ENCODE measurements at places on chromosomes 11 and 22.

- no peak for DNase-seq
Measured at GRCh38 chr11:116614306-116615210, 158.2 kb downstream of the BUD13 start.

- no peak for DNase-seq
Measured at GRCh38 chr11:114116800-114117199, 57.3 kb downstream of the ZBTB16 start.

DNA sequence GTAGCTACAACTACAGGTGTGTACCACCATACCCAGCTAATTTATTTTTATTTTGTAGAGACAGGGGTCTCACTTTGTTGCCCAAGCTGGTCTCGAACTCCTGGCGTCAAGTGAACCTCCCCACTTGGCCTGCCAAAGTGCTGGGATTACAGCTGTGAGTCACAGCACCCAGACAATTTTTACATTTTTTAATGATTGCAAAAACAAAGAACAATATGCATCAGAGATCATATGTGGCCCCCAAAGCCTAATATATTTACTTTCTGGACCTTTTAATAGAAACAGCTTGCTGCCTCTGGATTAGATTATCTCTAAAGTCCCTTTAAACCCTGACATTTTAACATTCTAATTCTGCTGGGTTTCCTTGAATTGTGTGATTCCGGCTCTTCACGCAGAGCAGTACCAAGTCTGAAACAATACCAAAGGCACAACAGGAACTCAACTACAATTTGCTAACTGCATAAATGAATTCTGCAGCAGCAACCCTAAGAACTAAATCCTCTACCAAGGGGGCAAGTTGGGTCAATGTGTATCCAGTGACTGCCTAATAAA lies 25.0 kb downstream of the RAB30 start:
- DNase-seq = no peak

GRCh38 chr22:17284888-17285287 lies 65.7 kb upstream of the ADA2 start:
- DNase-seq = no peak

DNA sequence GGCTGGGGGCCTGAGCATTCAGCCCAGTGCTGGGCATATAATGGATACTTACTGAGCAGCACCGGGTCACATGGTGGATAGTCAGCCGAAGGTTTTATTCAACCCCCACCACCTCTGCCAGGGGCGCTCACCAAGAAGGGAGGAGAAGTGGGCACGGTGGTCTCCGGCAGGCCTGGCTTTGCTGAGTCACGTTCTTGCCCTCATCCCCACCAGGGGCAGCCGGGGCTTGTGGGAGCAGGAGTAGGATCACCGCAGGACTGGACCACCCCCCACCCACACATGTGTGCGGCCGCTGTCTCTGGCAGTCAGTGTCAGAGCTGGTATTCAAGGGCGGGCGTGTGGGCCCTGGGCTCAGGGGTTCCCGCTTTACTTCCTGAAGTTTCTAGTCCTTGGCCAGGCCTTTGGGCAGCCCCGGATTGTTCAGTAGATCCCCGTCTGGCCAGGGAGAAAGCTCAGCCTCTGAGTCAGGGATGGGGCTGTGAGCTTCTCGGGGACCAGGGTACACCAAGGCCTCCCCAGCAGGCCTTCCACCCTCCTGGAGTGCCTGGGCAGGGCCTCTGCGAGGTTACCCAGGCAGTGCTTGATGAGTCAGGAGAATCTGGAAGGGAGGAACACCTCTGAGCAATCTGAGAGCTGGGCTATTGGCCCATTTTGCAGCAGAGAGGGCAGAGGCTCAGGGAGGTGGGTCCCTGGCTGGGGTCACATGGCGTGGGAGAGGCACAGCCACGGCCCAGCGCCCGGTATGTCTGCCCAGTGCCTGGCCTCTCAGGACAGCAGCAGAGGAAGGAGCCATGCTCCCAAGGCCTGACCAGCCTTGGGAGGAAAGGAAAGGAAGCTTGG lies 60.6 kb downstream of the RTL6 start:
- no peak for DNase-seq

DNA sequence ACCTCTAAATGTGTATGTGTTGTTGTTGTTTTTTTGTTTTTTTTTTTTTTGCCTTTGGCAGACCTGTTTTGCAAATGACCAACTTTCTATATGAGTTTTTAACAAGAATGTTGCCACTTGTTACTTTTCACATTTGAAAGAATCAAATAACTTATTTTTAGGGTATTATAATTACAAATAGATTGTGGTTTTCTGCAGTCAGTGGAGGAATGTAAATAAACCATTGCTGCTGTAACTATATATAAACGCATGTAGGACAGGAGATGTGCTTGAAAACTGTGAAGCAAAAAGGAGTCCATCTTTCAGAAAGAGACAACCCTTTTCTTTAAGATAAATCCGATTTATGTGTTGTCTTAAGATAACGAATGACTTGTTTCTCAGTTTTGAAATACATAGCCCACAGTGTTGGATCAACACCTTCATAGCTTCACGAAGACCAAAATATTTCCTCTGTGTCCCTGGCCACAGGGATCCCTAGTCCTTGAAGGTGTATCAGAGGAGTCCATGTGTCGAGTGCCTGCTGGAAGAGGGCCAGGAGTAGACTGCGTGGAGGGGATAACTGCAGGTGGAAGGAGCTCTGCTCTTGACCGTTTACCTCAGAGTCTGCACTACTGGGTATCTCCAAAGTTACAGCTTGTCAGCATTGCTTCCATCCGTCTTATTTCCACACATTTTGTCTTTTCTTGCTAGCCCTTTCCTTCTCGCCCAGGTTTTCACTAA lies 24.7 kb downstream of the TNRC6B start:
- no peak for DNase-seq

GRCh38 chr11:35045236-35045820 lies 93.6 kb upstream of the CD44 start:
- DNase-seq = no peak

- no peak for DNase-seq
Measured at GRCh38 chr11:112178936-112179335, 3.6 kb downstream of the BCO2 start.
